ENCODE measurements at places on chromosomes 4 and X. TPM values are rescaled to one million over a fixed set of nuclear protein-coding genes. Genes with fewer than 3 reads are reported as not detected.

The USP38 gene
- 25.7 TPM for total RNA-seq

The TMPRSS11B gene
- not detected for total RNA-seq

The PLP1 gene
- total RNA-seq = not detected

The CCDC120 gene
- 10.8 TPM for total RNA-seq

The CTAG1A gene
- total RNA-seq = not detected

The SRPX gene
- 56.7 TPM for total RNA-seq

The SERTM2 gene
- 1.6 TPM for total RNA-seq

The ATP2B3 gene
- total RNA-seq = not detected

The MAEA gene
- total RNA-seq = 63.2 TPM

The FANCB gene
- total RNA-seq = 1.2 TPM

The PPP4R3C gene
- not detected for total RNA-seq

The UGT2A1 gene
- not detected for total RNA-seq

The ARR3 gene
- not detected for total RNA-seq

The PABPC5 gene
- total RNA-seq = 1.9 TPM

The CSAG3 gene
- total RNA-seq = not detected

The SERPINA7 gene
- not detected for total RNA-seq

The VCX3B gene
- total RNA-seq = not detected

The HTR2C gene
- not detected for total RNA-seq

The TCEAL9 gene
- total RNA-seq = 45.4 TPM

The USP26 gene
- not detected for total RNA-seq

The AR gene
- total RNA-seq = 5.3 TPM

The IDH3G gene
- 42.7 TPM for total RNA-seq
